ENCODE measurements at places on chromosomes 1 and 21. TPM values are rescaled to one million over a fixed set of nuclear protein-coding genes. Genes with fewer than 3 reads are reported as not detected.

The S100A9 gene
- total RNA-seq = not detected

DNA sequence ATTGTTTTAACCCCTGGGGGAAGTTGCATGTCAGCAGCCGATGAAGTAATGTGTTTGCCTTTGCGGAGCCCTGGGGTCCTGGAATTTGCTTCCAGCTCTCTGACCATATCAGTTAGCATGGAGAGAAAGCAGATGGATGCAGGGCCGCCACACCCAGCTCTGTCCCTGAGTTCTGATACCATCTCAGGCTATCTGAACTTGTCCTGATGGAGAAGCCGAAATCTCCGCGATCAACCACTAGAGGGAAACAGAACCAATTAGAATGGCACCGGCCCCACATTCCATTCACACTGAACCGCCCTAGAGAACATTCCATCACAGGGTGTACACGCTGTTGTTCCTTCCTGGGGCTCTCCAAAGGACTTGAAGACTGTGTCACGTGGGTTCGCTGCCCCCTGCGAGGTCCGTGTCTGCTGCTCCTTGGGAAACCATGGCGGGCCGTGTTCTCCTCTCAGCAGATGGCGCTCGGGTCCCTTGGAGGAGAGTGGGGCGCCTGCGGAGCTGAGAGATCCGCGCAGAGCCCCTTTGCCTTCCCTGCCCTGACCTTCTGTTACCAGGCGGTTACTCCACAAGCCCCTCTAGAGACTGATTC lies 75.4 kb downstream of the ABCA4 start:
- peak; percentile 99 for DNase-seq

DNA sequence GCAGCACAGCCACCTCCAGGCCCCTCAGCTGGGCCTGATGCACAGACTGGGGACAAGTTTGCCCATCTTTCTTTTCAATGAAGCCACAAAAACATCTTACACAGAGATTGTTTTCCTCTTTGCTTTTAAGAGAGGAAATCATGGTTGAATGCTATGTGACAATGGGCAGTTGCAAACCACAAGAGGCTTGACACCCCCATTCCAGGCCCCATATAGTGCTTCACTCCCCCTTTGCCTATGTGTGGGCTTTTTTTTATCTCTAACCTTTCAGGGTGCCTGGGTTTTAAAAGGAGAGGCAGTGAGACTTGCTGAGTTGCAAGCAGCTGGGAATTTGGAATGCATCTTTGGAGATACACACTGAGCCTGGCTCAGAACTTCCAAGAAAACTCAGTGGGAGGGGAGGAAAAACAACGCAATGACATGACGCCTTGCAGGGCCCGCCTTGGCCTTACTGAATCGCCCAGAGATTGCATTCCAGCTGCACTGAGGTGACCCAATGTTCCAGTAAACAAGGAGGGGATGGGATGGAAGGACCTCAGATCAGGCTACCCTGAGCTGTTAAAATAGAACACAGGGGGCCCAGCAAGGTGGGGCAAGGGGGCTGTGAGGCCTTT lies 145.2 kb upstream of the ZNF648 start:
- DNase-seq = no peak

- DNase-seq = no peak
Measured at GRCh38 chr1:183609759-183610452, 19.6 kb upstream of the NCF2 start.

DNA sequence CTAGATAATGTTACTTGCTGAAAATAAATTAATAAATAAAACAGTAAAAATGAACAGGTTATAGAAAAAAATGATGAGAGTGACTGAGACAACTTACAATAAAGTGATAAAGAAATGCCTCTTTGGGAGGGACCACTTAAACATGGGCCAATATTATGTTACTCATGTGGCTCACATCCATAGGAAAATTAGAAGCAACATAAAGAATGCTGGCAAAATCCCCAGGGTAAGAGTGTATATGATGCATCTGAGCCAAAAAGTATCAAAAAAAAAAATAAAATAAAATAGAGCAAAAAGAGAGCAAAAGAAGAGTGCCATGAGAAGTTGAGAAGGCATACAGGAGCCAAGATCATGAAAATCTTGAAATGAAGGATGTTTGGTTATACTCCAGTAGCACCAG lies 818.0 kb downstream of the LTN1 start:
- no peak for DNase-seq

- no peak for DNase-seq
Measured at GRCh38 chr1:198543670-198544260, 3.3 kb upstream of the ATP6V1G3 start.

The KLHDC8A gene
- total RNA-seq = 0.29 TPM

The FCRL2 gene
- not detected for total RNA-seq

DNA sequence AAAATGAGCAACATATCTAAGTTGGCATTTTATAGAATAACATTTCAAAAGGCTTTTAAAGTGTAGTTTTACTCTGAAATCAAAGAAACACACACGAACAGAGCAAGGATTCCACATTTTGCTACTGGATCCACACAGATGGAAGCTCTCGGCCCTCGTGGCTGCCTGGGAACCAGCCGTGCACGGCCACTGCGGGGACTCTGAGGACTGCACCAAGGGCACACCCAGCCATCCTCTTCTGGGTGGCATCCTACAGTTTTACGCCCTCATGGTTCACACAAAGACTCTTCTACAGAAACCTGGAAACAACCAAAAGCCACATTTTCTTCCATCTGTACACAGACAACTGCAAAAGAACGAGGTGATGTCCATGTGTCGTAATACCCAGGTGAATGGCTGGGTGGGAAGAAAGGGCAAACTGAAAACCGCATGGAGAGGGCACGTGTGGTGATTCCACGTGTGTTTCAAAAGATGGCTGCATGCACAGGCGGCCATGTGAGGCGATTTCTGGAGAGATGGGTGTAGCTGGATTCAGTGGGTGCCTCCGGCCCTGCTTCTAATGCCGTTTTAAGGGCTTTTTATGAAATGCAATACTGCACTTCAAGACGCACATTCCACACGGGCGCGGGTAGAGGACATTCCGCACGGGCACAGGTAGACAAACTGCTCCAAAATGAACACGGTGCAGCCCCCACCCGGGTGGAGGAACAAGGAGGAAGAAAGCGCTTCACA lies 8.1 kb downstream of the POFUT2 start:
- no peak for DNase-seq

The ACTRT2 gene
- total RNA-seq = not detected

DNA sequence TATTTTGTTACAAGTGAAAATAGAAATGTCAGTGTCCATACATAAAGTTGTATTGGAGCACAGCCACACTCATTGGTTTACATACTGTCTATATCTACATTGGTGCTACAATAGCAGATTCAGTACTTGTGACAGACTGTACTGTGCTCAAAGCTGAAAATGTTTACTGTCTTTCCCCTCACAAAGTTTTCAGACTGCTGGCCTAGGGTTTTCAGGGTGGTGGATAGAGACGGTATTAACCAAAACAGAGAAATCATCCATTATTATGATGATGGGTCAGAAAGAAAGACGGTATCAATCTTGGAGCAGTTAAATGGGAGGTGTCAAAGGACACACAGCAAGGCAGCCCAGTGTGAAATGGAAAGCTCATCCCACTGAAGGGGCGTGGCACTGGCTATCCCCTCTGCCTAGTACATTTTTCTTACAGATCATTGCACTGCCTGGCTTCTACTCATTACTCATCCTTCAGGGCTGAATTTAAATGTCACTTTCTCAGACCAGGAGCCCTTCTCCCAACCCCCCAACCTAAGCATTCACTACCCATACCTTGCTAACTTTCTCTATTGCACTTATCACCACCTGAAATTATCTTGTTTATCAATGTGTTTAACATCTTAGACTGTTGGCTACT lies 10.2 kb downstream of the JAK1 start:
- no peak for DNase-seq

DNA sequence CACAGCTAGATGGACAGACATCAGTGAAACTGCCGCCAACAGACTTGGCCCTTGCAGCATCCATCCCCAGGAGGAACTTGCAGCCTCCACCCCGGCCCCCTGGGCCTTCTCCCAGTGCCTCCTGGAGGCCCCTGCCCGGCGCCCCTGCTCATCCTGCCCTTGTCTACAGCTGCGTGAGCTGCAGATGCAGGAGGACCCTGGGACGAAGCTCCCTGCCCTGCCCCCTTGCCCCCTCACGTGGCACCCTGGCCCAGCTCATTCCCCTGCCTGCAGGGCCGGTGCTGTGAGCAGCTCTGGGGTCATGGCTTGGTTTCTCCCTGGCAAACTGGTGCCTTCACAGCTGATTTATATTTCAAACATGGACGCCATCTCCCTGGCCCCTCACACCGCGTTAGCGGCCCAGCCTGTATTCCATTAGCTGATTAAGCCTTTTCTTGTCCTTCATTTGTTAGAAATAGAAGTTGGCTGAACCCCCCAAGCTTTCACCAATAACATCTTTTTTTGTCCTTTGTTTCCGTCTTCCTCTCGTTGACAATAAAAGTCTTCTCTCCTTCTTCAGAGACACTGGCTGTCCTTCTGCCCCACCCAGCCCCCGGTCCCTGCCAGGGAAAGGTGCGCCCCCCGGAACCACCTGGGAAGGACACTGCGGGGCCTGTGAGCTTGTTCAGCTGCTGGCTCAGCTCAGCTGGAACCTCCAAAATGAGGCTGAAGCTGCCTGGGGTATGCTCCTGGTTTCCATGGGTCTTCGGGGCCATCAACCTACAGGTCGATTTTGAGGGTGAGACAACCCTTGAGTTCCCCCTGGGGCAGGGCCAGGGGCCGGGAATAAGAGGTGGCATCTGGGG lies 34.0 kb upstream of the SLC19A1 start:
- DNase-seq = no peak

The LORICRIN gene
- total RNA-seq = not detected

The FOXD2 gene
- 0.18 TPM for total RNA-seq

- DNase-seq = no peak
Measured at GRCh38 chr1:17886386-17886785, 131.3 kb downstream of the ACTL8 start.

The RGS16 gene
- 1.0 TPM for total RNA-seq

The PPT1 gene
- 70.7 TPM for total RNA-seq

The SHE gene
- total RNA-seq = 47.3 TPM

DNA sequence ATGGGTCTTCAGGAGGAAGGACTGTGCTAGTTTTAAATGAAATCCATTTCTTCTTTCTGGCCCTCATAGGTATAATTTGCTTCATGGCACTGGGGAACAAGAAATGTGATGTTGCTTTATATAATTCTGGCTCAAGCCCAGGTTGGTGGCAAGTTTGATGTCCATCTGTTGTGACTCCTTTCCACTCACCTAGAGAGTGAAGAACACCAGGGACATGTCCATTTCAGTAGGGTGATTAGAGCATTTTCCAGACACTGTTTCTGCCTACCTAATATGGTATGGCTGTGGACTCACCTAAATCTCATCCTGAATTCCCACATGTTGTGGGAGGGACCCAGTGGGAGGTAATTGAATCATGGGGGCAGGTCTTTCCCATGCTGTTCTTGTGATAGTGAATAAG lies 278.1 kb downstream of the LMX1A start:
- no peak for DNase-seq

DNA sequence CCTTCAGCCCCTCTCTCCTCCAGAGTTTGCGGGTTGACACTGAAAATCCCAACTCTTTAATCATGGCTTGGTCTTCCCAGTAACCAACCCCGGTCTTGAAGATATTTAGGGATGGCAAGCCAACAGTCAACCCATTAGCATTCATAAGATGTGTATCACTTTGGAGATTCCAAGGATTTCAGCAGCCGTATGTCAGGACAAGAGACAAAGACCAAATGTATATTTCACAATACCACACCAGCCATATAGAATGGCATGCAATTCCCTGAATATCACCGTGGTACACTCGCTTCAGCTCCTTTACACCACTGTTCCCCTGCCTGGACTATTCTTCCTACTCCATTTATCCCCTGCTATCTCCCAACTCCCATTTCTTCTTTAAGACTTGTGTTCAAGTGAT lies 109.2 kb downstream of the CSMD2 start:
- no peak for DNase-seq

The LCE3E gene
- not detected for total RNA-seq

GRCh38 chr21:15430023-15430422 lies 299.8 kb upstream of the USP25 start:
- DNase-seq = no peak

GRCh38 chr1:10724052-10724494 lies 72.4 kb downstream of the CASZ1 start:
- DNase-seq = no peak

- DNase-seq = no peak
Measured at GRCh38 chr1:90046635-90047034, 51.7 kb downstream of the ZNF326 start.

GRCh38 chr1:217534566-217534965 lies 96.3 kb downstream of the GPATCH2 start:
- no peak for DNase-seq

DNA sequence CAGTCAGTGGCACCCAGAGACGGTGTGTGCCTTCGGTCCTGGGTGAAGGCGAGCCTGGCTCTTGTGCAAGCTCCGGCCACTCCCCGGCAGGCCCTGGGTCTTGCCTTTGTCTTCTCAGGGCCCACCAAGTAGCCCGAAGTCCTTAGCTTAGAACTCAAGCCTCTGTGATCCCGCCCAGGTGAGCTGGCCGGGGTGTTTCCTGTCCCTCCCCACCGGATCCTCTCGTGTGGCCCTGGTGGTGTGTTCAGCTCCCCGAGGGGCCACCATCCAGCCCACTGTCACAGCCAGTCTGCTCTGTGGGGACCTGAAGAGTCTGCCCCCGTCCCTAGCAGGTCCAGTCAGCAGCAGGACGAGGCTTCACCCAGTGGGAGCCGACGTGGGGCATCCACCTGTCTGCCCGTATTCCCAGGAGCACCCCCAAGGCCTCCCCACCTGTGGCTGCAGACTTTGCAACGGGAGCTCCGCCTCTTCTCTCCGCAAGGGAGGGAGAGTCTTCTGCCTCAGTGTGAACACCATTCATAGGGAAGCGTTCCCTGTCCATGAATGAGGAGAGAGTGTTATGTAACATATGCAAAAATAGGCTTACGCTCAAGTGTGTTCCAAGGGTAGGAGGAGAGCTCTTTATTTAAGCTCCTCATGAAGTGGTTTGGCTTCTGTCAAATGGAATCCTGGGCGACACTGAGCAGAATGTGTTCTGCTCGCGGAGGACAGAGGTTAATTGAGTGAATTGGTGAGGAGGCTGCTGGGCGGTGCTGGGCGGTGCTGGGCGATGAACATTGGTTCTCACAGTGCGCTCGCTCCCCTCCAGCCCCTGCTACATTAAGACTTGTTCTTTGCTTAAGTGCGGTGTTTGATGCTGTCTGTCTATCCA lies 108.9 kb downstream of the CRYAA start:
- DNase-seq = no peak

DNA sequence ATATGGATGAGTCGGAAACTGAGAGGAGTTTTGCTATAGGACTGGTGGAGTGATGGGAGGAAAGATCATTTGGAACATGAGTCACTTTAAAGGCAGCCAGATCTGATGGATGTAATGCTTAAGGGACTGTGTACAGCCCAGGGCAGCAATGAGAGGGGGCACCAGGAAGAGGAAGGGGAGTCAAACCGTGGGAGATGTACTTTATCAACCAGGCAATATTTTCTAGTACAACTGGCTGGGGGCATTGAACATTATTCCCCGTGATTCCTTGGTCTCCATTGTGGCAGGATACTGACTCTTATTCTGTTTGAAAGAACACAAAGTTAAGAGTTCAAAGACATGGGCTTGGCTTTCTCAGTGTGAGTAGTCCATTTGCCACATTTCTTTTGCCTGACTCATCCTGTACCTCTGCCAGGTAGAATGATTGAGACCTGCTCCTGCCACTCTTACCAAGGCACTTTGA lies 268.2 kb upstream of the NR5A2 start:
- no peak for DNase-seq

Data from glomerular endothelial cell (primary cell).